Suppressor macrophage treated with lipopolysaccharide for 1 hour (primary cell): ENCODE measurements at places on chromosomes 5 and 9.

GRCh38 chr5:35066260-35066795, 18.6 kb upstream of the AGXT2 start:
- peak; percentile 35 for DNase-seq

- no peak for DNase-seq
These were observed 1808.8 kb upstream of the ACO1 start for GRCh38 chr9:30575691-30576090.

DNA sequence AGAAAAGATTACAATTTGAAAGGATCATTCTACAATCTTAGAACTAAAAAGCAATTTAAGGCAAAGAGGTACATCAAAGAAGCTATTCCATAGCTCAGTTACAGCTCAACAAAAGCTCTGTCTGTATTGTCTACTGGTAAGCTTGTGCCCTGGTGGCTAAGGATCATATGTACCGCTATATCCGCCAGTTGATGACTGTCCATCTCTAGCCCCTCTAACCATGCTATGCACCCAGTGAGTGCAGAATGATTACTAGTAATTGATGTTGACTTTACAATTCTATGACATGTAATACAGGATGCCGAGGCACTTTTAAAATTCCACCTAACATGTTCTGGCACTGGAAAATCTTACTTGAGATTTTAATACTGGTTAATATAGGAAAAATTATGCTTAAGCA, 13.1 kb downstream of the LOX start:
- DNase-seq: no peak

GRCh38 chr9:120436446-120436845, 143.5 kb downstream of the CDK5RAP2 start:
- DNase-seq: no peak
